Esophagus muscularis mucosa (tissue), 4 donors: ENCODE measurements at places on chromosomes 3 and 15. TPM values are rescaled to one million over a fixed set of nuclear protein-coding genes. Genes with fewer than 3 reads are reported as not detected.

GRCh38 chr15:74653426-74654102, 37.9 kb downstream of the CLK3 start:
- no peak for DNase-seq

AQP9 gene
- total RNA-seq = 0.98 TPM

GRCh38 chr15:77897896-77898406, 179.6 kb downstream of the TBC1D2B start:
- DNase-seq = no peak

GRCh38 chr3:159818997-159819500, 169.6 kb upstream of the IL12A start:
- DNase-seq = no peak

GRCh38 chr3:30614373-30614772, 8.0 kb downstream of the TGFBR2 start:
- no peak for DNase-seq

ECE2 gene
- total RNA-seq = 0.66 TPM
